Cardiac fibroblast (primary cell): ENCODE measurements at places on chromosomes 7 and 10.

GRCh38 chr7:25669281-25669781 is 441.0 kb upstream of the NPVF start:
- DNase-seq: no peak

DNA sequence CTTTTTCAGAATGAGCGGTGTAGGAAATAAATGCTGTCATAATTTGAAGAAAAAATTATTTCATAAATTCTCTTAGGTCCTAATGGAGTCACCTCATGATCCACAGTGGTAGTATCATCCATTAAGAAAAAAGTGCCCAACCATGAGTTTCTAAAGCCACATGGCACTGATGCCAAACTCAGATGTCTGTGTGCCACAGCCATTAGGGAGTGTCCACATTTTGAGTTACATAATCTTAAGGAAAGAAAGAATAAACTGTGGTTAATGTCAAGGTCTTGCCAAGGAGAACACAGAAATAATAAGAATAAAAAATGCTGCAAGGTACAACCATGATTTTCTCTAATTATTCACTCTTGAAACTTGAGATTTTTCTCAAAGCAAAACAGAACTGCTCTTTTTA is 1101.8 kb downstream of the SORCS3 start:
- DNase-seq: no peak

GRCh38 chr10:5076615-5077014 is 17.6 kb upstream of the AKR1C3 start:
- peak; percentile 18 for DNase-seq

DNA sequence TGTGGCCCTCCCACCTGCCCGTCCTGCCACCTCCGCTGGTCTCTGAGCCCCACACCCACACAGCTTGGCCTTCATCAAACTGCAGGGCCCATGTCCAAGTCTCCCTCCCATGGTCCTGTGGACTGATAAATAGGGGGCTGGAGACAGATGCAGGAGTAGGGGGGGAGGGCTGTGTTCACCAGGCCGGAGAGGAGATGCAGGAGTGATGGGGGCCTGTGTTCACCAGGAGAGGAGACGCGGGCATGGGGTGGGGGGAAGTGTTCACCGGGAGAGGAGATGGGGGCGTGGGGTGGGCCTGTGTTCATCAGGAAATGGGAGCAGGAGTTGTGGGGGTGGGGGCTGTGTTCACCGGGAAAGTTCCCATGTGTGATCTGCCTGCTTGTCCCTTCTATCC is 37.0 kb downstream of the JAKMIP3 start:
- DNase-seq: no peak

- no peak for DNase-seq
Measured at GRCh38 chr7:30046127-30046770, 18.0 kb downstream of the PLEKHA8 start.

DNA sequence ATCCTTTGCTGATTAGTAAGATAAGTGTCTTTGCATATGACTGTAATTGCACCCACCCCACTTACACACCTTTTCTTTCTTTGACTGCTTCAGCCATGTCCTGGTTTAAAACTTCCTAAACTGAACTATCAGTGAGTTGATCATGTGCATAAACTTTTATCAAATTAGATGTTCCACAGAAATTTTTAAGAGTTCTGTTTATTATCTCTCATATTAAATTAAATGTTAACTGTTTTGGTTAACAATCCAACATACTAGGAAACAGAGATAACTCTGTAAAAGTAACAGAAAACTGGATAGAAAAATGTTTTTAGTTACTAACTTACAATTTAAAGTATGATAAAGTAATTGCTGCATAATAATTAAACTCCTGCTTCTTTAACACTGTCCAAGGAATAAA is 959.6 kb upstream of the LRRN3 start:
- no peak for DNase-seq

GRCh38 chr7:106915873-106916272 is 50.8 kb downstream of the PIK3CG start:
- DNase-seq: no peak

DNA sequence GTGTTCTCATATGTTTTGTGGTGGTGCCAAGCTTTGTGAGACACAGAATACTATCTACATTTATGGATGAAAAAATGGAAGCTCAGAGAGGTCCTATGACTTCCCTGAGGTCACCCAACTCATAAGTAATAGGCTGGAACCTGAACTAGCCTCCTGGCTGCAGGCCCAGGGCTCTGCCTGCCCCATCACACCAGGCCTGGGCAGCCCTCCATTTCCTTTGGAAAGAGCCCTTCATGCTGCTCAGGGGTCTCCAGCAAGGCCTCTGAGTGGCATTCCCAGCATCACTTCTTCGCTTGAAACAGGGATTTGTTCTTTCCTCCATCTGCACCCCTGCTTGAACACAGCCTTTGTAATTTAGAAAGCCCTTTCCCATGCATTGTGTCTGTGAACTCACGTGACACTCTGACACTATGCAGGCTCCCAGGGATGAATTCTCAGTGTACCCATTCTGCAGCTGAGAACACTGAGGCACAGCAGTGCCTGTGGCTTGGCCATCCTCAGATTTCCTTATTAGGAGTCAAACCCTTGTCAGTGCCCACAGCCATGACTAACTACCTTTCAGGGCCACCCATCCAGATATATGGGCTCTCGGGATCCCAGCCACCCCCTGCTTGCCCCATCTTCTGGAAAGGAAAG is 127.8 kb upstream of the PPIF start:
- DNase-seq: peak; percentile 77
